ENCODE measurements at places on chromosomes 7 and 10. TPM values are rescaled to one million over a fixed set of nuclear protein-coding genes. Genes with fewer than 3 reads are reported as not detected.

DNA sequence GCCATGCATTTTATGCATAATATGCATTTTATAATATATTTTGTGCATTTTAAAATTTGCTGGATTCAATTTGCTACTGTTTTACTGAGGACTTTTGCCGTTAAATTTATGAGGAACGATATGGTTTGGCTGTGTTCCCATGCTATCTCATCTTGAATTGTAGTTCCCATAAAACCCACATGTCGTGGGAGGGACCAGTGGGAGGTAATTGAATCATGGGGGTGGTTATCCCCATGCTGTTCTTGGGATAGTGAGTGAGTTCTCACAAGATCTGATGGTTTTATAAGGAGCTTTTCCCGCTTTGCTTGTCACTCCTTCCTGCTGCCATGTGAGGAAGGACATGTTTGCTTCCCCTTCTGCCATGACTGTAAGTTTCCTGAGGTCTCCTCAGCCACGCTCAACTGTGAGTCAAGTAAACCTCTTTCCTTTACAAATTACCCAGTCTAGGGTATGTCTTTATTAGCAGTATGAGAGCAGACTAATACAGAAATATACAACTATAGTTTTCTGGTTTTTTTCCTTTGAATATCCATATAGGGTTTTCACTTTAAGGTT, 201.4 kb upstream of the SH2B2 start:
- no peak for DNase-seq

DNA sequence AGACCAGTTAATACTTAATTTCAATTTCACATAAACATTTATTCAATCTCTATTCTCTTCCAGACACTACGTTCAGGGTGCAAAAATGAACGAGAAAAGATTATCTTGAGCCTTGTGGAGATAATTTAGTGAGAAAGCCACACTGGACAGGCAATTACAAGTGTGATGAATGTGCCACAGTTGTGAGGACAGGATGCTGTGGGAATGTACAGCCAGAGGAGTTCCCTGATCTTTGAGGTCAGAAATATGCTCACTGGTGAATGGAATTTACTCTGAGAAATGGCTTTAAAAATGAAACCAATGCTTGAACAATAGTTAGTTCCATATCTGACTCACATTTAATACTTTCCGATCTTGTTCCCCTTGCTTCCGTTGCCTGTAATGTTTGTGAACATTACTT, 864.8 kb downstream of the GATA3 start:
- no peak for DNase-seq

GRCh38 chr10:70124918-70125317, 7.7 kb downstream of the AIFM2 start:
- DNase-seq: no peak

- DNase-seq: no peak
Measured at GRCh38 chr10:124879136-124879535, 62.8 kb upstream of the ZRANB1 start.

- peak; percentile 25 for DNase-seq
Measured at GRCh38 chr7:92698237-92698841, 108.1 kb upstream of the FAM133B start.

DNA sequence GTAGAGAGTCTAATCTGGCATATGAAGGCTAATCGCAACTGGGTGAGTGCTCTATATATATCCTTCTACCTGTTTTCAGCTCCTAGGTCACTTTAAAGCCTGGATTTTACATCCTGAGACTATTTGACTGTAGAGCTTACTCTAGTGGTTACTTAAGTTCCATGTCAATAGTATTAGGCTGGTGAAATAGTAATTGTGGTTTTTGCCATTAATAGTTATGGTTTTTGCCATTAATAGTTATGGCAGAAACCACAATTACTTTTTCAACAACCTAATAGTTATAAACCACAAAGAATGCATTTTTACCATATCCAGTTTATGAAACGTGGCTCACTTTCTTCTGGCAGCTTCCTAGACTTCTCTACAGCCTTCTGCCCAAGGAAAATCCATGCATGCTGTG, 263.1 kb upstream of the KIAA1217 start:
- no peak for DNase-seq

EXOC6 gene
- total RNA-seq: 13.6 TPM
